Activated CD4-positive, alpha-beta T cell treated with anti-CD3 and anti-CD28 coated beads, Interleukin-2, amount 50 U/mL, for 4 hours (primary cell): ENCODE measurements at places on chromosomes 6 and 20.

DNA sequence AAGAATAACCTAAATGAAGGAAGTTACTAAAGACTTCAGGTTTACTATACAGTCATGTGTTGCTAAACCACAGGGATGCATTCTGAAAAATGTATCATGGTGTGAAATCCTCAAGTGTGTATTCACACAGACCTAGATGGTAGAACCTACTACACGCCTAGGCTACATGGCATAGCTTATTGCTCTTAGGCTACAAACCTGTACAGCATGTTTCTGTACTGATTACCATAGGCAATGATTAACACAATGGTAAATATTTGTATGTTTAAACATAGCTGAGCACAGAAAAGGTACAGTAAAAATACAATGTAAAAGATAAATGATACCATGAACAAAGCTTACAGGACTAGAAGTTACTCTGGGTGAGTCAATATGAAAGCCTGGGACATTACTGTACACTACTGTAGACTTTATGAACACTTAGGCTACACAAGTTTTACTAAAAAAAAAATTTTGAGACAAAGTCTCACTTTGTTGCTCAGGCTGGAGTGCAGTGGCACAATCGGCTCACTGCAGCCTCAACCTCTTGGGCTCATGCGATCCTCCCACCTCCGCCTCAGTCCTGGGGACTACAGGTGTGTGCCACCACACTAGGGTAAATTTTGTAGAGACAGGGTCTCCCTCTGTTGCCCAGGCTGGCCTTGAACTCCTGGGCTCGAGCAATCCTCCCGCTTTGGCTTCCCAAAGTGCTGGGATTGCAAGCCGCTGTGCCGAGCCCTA, 36.0 kb downstream of the ADNP start:
- no peak for DNase-seq

- DNase-seq: peak; percentile 41
These were observed 1.3 kb upstream of the FNDC11 start for GRCh38 chr20:63552481-63553249.

DNA sequence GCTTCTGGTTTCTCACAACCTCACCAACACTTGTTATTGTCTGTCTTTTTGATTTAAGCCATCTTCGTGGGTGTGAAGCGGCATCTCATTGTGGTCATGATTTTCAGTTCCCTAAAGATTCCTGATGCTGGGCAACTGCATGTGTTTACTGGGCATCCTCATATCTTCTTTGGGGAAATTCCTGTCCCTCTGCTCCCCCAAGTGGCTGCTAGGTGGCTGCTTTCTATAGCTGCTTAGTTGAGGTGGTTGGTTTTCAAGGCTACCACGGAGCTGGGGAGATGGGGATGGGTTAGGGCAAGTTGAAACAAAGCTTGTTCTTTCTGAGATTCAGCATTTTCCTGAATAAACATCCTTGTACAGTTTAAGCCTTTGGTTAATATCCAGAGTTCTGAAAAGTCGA, 403.9 kb upstream of the SULF2 start:
- DNase-seq: no peak

GRCh38 chr6:25165177-25165576, 114.0 kb upstream of the CARMIL1 start:
- no peak for DNase-seq

- no peak for DNase-seq
These were observed 952.5 kb upstream of the MAN1A1 start for GRCh38 chr6:120302041-120302440.
